ENCODE measurements at places on chromosomes 5 and 9.

GRCh38 chr5:111308951-111309350, 84.8 kb downstream of the CAMK4 start:
- DNase-seq: no peak

- no peak for DNase-seq
Measured at GRCh38 chr9:99556998-99557397, 264.7 kb upstream of the NR4A3 start.

DNA sequence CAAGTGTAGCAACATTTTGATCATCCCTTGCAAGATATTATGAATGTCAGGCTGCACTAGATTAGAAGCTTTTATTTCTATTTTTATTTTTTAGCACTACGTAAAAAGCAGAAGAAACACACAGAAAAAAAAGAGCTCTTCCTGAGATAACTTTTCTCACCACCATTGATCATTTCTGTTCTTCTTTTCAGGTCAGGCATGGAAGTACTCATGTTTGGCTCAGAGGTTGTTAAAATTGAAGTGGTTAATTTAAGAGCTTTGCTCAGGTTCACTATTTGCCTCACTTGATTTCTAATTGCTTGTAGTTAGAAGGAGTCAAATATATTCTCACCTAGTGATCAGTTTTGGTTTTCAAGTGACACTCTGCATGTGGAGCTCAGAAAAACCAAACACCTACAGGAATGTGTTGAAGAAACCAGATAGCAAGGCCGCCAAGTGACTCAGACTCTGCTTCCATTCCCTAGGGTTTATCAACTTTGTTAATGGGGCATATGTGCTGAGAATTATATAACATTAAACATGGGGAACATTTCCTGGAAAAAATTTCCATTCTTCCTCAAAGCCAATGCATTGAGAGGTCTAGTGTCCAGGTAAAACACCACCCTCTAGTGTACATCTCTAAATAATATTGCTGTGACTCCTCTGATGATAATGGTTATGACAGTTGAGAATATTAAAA, 679.8 kb downstream of the CETN3 start:
- DNase-seq: no peak

DNA sequence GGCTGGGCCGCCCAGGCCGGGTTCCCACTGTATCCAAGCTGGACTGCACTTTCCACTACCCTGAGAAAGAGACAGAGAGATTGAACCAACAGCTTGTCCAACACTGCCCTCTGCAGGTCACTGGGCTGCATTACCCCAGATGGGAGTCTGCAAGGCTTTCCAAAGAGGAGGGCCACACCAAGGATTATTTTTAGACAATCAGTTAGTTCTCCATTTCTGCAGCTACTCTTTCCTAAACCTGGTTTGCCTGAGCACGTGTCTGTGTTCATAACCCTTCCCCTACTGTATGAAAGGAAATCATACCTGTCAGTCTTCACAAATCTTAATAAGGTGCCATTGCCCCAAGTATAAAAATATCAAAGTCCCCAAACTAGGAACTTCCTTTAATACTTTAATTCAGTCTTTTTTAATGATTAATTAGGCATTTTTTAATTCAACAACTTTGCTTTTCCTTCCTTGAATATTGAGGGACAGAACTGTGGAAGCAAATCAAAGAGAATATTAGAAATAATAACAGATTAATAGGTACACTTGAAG, 13.4 kb upstream of the FGF1 start:
- DNase-seq: peak; percentile 63

- DNase-seq: no peak
Measured at GRCh38 chr5:178564811-178565550, 25.2 kb downstream of the COL23A1 start.

GRCh38 chr5:118506217-118506852, 482.0 kb downstream of the DTWD2 start:
- no peak for DNase-seq

GRCh38 chr5:138503487-138504270, 38.4 kb downstream of the EGR1 start:
- peak; percentile 60 for DNase-seq

GRCh38 chr9:98254228-98255060, 1.0 kb downstream of the TBC1D2 start:
- no peak for DNase-seq

- no peak for DNase-seq
Measured at GRCh38 chr9:135914921-135915320, 7.6 kb upstream of the CAMSAP1 start.

DNA sequence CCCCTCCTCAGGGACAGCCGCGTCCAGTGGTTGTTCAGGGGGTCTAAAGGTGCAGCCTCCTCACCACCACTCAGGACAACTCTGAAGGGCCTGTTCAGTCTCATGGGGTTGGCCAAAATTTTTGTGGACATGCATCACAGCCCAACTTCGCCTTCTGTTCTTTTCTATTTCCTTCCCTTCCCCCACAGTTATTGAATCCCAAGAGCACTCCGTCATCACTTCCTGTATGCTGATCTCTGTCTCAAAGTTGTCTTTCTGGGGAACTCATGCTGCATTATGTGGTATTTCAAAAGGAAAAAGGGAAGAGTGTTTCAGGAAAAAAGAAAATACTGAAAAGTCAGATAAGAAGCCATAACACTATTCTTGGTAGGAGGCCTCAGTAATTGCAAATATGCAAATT, 355.4 kb downstream of the CAAP1 start:
- no peak for DNase-seq

DNA sequence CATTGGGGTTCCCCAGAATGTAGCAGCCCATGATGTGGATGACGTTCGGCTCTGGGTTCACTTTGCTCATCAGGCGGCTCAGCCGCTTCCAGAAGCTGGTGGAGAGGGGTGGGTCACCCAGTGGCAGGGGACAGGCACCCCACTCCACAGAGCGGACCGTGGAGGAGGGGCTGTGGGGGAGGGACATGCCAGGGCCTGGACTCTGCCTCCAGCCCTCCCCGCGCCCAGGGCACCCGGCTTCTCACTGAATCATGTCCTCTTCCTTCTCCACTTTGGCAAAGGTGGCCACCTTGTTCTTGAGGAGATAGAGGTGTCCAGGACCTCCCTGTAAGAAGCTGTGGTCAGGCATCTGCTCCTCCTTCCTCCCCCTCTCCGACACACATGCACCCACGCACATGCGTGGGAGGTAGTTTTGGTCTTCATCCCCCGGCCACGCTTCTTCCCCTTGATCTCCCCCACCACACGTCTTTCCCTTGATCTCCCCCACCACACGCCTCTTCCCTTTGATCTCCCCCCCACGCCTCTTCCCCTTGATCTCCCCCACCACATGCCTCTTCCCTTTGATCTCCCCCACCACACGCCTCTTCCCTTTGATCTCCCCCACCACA, 8.9 kb upstream of the ENTPD8 start:
- no peak for DNase-seq

- no peak for DNase-seq
Measured at GRCh38 chr5:108649646-108650045, 98.1 kb upstream of the FER start.

GRCh38 chr5:157326440-157327005, 60.6 kb downstream of the CYFIP2 start:
- no peak for DNase-seq

Measured in NCI-H1092 treated with DMSO at 0.1 percent for 48 hours (cell line).